Femur (tissue), 1 donor: ENCODE measurements at places on chromosomes 11 and 22.
A peak's percentile ranks its signal among the peaks of the same experiment; 100 is the strongest.

DNA sequence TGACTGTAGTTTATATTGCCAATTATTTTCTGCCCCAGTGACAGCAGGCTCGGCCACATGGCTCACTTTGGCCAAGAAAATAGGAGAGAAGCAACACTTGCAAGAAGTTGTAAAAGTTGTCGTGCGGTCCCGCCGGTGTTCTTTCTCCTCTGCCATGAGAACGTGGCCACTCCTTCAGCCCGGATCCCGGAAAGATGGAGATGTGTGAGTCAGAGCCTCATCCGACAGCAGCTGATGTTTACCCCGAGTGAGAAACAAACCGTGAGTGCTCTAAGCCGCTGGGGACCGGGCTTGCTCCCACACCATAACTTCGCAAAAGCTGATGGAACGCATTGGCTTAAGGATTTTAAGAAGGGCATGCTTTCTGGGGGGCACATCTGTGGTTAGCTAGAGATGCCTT is 157.0 kb downstream of the CACNA1I start:
- DNase-seq = no peak

DNA sequence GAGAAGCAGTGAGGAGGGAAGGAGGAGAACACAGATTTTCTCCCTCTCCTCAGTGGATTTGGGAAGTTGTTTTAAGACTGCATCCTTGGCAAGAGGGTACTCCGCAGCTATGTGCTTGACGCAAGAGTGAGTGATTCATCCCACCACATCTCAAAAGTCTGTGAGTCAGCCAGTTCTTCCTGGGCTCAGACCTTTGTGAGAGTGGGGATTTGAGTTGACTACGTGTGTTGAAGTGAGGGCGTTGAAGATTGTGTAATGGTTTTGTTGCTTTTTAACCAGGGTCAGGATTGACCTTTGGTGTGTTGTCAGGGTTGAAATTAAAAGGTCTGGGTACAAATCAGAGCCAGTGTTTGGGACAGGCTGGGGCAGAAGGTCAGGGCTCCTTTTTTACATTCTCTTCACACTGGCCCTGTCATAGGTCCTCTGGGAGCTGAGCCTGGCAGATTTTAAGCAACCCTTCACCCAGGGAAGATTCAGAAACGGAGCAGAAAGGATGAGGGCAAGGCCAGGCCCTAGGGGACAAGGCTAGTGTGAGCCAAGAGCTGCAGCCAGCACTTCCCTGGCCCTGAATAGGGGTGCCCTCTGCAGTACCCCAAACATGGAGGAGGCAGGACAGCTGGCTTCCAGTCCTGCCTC is 4.2 kb upstream of the C11orf86 start:
- no peak for DNase-seq

- no peak for DNase-seq
Measured at GRCh38 chr22:21896951-21897513, 29.6 kb upstream of the MAPK1 start.

DNA sequence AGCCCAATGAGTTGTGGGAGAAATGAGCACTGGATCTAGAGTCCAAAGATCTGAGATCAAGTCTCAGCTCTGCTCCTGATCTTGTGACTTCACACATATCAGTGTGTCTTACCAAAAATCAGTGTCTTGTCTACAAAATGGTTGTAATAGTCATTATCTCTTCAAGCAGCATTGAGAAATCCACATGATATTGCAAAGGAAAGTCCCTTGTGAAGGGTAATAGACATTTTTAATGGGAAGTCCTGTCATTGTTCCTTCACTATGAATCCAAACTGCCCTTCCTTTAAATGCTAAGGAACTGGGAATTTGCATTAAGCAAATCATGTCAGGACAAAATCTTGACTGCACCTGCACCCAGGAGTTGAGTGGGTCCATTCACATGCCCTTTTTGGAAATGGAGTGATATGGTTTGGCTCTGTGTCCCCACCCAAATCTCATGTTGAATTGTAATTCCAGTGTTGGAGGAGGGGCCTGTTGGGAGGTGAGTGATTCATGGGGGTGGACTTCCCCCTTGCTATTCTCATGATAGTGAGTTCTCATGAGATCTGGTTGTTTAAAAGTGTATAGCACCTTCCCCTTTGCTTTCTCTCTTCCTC is 51.1 kb downstream of the COMMD9 start:
- DNase-seq = no peak

DNA sequence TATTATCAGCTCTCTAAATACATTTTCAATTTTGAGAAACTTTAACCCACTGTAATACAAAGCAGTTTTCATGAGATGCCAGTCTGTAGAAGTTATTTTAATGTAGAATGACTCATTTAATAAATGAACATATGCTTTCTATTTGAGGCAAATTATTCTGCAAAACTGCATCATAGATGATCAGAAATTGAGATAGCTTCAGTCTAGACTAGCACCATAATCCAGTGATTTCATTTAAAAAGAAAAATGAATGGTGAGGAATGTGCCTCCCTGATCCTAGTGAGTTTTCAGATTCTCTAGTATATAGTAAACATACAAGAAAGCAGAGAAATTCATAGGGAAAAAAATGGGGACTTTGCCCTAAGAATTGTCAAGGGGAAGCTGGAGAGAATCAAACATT is 66.1 kb downstream of the OR5AK2 start:
- DNase-seq = no peak

GRCh38 chr11:34644669-34645406 is 23.9 kb downstream of the EHF start:
- no peak for DNase-seq

GRCh38 chr22:50483977-50484853 is 2.4 kb upstream of the MIOX start:
- no peak for DNase-seq

GRCh38 chr11:63999349-64000025 is 13.2 kb downstream of the OTUB1 start:
- DNase-seq = peak; percentile 70

DNA sequence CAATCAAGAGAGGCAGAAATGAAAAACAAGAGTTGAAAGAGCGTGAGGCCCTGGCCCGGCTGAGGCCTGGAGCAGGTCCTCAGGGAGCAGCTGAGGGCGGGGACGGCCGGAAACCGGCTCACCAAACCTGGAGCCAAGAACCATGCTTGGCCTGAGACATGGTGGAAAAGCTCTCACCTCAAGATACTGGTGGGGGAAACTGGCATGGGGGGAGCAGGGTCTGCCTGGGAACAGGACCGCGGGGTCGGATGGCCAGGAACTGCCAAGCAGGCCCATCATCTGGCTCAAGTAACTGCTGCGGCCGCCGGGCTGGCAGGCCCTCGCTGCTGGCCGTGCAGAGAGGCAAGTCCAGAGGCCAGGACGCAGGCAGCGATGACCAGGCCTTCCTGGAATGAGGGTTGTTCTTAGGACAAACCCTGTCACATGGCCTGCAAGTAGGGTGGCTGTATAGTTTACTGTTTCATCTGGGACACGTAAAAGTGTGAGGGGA is 18.9 kb upstream of the WNT11 start:
- no peak for DNase-seq

DNA sequence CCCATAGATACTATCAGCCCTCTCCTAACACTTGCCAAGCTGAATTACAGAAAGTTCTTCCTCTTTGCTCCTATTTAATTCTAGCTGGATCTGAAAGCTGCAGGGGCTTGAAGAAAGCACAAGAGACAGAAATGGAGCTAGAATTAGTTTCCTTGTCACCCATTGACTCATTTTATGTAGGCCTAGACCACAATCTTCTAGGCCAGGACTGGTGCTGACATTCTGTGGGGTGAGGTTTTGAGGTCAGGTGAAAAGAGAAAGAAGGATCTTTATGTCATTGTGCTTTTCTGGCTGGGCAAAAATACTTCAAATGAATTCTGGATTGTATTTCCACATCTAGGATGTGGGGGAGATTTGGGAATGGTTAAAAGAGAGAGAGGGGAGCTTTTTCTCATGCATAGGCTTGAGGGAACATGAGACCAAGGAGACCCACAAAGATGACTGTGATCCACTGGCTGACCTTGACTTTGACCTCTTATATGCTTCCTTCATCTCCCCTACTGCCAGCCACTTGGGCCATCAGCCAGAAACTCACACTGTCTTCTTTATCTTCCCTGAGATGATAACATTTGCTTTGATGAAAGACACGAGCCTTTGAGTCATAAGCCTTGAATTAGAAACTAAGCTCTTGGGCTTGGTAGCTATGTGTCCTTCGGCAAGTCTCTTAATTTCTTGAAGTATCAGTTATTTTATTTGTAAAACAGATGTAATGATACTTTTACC is 274.9 kb upstream of the CADM1 start:
- no peak for DNase-seq

DNA sequence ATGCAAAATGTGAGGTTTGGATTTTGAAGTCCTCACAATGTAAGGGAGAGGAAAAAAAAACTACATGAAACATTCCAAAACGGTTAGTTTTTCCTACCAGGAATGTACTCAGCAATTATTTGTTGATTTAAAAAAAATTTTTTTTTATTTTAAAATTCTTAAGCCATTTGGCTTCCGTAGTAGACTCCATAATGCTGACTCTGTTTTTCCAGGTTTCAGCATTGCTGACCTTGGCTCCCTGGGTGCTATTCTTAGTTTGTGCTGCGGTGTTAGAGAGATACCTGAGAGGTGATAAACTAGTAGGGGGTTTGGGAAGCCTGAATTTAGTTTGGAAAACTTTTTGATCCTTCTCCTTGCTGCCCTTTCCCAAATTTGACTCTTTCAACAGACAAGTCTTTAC is 10.6 kb downstream of the STT3A start:
- DNase-seq = no peak

DNA sequence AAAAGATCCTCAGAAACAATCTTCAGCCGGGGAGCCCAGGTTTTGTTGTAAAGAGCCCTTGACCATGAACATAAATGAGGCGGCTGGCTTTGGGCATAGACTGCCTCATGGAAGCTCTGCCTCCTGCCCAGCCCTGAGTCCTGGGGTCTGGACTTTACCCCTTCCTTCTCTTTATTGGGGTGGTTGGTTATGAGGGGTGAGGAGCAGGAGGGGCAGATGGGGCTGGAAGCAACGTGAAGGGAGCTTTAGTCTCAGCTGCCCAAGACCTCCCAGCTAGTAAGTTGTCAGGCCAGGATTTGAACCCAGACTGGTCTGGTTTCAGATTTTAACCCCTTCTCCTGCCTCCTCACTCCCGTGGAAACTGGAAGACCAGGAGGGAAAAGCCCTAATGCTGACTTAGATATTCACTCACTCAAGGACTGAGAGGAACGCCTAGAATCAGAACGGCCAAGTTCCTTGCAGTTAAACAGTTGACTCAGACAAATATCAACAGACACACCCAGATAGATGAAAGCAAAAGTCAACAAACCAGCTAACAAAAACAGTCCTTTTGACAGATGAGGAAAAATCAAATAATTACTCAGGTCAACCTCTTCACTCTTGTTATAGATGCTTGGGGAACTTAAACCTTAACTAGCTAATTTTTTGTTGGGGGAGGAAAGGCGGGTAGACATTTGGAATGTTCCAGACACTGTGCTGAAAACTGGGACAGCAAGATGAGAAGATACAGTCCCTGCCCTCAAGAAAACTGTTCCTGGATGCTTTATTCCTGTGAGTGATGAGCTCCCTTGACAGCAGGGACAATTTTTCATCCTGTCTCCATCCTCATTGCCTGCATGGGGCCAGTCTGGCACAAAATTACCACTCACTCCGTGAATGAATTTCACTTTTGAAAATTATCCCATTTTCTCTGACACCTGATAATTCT is 20.8 kb upstream of the ARRB1 start:
- DNase-seq = no peak

DNA sequence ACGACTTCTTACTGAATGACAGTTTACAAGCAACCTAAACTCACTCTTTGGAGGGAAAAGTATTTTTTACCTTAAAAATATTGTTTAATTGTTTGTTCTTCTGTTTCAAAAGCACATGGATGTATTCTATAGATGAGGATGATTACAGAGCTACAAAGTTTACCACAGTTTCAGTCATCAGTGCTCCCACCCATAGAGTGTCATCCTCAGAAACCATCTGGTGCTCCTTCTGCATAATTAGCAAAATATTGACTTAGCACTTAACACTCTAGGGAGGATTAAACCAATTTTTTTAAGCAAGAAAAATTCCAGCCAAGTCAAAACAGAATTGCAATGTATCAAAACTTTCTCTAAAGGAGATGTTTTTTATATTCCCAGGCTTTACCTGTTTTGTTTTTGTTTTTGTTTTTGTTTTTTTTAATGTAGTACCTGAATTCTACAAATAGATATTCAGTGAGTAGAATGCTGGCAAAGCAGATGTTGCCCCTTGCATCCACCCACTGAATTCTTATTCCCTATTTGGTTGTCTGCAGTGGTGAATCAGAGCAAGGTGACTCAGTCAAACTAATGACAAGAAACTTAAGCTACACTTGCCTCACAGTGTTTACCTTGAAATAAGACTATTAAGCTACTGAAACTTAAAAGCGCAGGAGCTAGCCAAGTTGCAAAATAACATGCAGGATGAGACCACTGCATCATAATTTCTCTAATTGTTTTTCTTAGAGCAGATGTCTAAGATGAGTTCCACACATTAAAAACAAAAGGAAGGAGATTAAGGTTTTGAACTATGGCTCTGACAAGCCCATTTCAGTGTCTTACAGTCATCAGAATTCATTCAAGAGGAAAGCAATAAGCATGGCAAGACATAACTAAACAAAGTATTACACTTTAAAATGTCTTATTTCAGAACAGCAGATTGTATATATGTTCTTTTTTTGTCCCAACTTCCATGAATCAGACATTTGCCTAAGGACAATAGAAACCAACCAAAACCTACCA is 155.1 kb upstream of the SOX6 start:
- no peak for DNase-seq

- no peak for DNase-seq
Measured at GRCh38 chr11:45968901-45969300, 46.4 kb downstream of the LARGE2 start.

DNA sequence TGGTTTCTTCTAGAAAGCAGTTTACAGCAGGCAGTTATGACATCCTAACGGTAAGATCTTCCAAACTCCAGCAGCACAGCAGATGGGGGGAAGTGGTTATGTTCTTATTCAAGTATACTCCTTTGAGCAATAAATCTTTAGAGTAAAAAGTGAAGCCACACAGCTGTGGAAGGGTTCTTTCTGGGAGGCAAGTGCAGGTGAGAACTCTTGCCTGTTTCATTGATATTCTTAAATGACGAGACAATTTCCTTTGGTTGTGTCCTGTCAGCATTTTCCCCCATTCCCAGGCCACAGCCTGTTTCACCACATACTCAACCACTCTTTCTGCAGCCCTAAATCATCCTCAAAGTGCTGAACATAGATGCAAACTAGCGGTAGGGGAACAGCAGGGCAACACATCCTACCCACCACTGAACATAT is 207.3 kb upstream of the MTNR1B start:
- no peak for DNase-seq

- no peak for DNase-seq
Measured at GRCh38 chr11:107247167-107247861, 210.3 kb downstream of the CWF19L2 start.

DNA sequence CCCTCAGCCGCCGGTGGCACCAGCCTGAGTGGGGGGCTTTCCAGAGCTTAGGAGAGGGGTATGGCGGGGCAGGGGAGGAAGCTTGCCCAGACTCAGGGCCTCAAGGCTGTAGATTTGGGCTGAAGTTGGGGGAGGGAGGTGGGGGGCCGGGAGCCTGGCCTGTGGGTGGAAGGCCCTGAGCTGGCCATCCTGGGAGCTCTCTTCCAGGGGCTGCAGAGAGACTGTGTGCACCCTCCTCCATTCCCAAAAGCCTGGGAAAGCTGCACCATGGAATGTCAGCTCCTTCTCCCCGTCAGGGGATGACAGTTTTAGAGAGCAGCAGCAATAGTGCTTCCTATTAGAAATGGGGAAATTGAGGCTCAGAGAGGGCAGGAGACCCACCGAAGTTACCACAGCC is 1.0 kb downstream of the SYT12 start:
- DNase-seq = no peak
